ENCODE measurements at places on chromosomes 1 and 21.

GRCh38 chr21:35649186-35649585 lies 411.1 kb downstream of the SETD4 start:
- DNase-seq: no peak

- DNase-seq: no peak
These were observed 7.7 kb downstream of the LRRC71 start for GRCh38 chr1:156928043-156928602.

GRCh38 chr1:202590975-202591411 lies 119.3 kb downstream of the SYT2 start:
- no peak for DNase-seq

DNA sequence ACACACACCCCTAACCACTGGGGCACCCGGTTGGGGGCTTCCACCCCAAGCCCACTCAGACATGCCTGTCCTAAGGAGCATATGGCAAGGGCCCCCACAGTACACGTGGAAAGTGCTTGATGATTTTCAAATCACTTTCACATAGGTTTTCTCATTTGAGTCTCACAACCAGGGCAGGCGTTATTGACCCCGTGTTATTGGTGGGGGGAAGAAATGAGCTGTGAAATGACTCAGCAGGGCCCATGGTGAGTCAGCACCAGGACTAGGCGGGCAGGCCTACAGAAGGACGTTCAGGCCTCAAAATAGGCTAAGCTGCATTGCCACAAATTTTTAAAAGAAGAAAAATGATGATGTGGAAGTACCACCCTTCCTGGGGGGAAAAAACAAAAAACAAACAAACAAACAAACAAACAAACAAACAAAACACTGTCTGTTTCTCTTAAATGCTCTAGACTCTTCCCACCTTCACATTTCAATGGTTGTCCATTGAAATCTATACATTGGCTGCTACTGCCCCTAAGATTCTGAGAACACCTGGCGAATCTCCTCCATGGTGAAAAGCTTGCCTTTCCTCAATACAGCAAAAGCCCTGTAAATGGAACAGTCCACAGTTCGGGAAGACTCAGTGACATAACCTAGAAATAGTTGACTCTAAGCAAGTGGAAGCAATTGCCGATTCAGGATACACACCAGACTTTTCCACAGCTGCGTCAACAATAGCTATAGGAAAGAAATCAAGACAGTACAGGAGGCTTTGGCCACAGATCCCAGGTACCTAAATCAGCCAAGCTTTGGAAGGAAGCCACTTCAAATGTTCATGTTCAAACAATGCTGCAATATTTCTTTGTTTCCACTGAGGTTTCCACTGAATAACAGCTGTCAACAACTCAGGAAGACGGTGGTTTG lies 234.7 kb downstream of the TOMM20 start:
- no peak for DNase-seq

- DNase-seq: no peak
These were observed 757.8 kb upstream of the CXADR start for GRCh38 chr21:16755061-16755460.

DNA sequence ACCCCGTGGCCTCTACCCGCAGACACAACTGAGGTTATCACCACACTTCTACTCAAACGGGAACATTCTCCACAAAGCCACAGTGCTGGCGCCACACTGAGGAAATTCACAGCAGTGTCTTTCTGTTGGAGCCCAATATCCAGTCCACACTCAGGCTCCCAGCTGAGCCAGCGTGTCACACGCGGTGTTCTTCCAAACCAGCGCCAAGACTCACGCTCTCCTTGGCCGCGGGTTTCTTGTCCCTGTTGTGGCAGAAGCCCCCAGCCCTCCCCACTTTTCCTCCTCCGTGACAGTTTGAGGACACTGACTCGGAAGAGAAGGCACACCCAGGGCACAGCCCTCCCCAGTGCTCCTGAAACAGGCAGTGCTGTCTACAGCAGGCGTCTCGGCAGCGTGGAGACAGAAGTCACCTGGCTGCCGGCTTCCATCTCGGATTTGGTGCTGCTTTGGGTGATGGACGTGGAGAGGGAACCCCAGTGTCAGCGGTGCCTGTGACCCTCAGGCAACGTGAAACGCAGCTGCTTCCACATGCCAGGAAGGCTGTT lies 35.4 kb upstream of the AGPAT3 start:
- no peak for DNase-seq

GRCh38 chr1:110605901-110606656 lies at the start of gene KCNA2:
Gene KCNA2, minus strand, starts transcription at chr1:110606358. Its CDS starts 1,576 bp downstream, at chr1:110604782.
- no peak for DNase-seq

DNA sequence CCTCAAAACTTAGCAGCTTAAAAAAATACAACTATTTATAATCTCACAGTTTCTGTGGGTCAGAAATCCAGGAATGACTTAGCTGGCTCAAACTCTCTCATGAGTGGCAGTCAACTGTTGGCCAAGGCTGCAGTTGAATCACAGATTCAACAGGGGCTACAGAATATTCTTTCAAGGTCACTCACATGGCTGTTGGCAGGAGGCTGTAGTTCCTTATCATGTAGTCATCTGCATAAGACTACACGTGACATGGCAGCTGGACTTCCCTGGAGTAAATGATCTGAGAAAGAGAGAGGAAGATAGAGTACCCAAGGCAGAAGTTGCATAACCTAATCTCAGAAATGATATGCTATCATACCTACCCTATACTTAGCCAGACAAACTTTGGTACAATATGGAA lies 75.2 kb upstream of the TSPAN2 start:
- DNase-seq: no peak

- no peak for DNase-seq
These were observed 15.4 kb downstream of the PDXK start for GRCh38 chr21:43734131-43734927.

DNA sequence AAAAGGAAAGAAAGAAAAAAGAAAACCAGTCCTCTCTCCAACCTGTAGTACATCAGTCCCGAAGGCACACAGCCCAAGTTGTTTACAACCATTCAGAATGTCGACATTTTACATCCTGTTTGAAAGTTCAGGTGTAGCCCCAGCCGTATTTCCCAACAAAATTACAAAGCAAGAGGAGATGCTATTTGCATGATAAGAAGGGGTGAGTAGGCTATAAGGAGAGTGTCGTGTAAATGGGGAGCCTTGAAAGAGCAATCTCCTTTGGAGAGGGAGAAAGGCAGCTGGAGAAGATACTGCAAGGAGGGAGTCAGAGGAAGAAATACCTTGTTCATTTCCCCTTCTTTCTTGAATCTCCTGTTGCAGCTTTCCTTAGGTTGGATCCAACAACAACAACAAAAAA lies 35.5 kb upstream of the DENND1B start:
- DNase-seq: no peak

- no peak for DNase-seq
These were observed 22.3 kb upstream of the ATP5PO start for GRCh38 chr21:33937931-33938339.

DNA sequence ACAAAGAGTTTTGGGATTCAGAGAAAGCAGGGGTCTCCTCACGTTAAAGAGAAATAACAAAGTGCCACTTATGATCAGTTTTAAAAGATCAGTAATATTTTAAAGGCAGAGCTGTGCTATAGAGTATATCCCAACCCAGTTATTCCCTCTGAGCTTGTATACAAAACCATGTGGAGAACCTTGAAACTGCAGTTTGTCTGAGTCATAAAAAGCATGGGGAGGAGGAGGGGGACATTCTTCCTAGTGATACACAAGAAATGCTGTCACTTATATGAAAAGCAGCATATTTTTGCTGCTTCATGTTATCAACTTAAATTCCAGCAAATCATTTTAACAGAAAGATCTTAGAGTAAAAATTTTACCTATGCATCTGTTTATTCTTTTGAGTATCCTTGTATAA lies 244.5 kb downstream of the GPR52 start:
- DNase-seq: no peak

GRCh38 chr1:111512931-111513330 lies 9.5 kb upstream of the ADORA3 start:
- DNase-seq: no peak

DNA sequence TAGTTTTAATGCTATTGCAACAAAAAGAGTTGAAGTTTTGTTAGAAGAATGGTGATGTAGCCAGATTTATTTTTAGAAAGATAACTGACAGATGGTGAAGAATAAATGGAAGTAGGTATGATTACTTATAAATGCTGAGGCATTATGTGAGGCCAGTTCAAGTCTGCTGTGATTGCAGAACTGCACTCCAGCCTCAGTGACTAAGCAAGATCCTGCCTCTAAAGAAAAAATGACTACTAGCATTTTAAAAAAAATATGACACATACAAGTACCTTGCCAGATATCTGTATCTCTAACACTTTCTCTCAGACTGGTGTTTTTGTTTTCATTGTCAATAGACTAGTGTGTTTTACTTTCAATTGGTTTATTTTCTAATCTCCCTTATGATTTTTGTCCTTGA lies 1242.4 kb upstream of the ADGRL4 start:
- DNase-seq: no peak

- no peak for DNase-seq
These were observed 74.6 kb downstream of the TENT5C start for GRCh38 chr1:117680316-117681002.

DNA sequence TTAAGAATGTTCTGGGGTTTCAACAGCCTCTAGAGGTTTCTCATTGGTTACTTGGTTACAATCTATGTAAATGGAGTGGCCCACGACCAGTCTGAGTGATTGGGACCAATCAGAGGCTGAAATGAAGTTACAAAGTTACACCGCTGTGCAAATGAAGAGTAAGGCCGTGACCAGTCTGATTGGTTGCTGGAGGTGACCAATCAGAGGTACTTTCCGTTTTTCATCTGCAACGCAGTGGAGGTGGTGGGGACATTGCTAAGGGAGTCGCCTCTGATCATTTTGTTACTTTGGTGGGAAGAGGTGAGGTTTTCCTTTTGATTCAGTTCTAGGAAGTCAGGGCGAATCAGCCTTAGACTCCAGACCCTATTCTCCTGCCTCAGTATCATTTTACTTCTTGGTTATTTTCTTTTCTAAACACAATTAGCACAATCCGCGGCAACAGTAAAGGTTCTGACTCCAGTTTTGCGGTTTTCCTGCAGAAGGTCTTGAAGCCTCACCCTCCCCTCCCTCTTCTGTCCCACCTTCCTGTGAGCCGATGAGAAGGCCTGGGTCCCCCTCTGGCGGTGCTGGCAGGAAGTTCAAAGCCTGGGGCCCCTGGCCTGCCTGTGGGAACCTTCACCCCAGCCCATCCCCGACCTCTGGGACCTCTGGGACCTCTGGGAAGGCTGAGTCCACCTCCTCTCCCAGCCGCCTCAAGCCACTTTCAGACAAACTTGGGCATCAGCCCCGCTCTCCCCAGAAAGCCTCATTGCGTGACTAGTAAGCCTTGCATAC lies 38.7 kb upstream of the TTC34 start:
- peak; percentile 56 for DNase-seq

DNA sequence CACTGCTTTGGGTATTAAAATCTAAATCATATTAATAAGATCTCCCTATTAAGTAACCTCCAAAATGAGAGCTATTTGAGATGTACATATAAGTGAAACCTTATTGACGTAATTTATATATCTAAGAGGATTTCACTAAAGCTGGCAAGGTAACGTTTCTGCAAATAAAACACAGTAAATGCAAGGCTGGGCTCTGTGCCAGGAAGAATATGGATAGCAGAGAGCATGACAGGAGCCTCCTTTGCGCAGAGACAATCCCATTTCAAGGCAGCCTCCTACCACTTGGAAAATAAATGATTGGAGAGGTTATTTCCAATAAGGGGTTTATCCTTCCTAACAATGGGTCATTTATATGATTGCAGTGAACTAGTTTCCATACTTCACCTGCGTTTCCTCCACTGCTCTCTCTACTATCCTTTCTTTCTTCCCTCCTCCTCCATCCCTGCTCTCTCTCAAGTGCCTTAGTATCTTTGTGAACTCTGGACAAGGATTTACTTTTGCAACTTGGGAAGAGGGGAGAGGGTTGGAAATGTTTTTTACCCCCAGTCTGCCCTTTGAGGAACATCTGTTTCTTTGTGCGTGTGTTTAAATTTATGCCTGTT lies 3.0 kb upstream of the NFIA start:
- no peak for DNase-seq
